Amygdala (tissue), 56 donors: ENCODE measurements at places on chromosomes 12 and 14.

- DNase-seq, result no peak
Measured at GRCh38 chr12:91857813-91858542, 287.7 kb downstream of the BTG1 start.

DNA sequence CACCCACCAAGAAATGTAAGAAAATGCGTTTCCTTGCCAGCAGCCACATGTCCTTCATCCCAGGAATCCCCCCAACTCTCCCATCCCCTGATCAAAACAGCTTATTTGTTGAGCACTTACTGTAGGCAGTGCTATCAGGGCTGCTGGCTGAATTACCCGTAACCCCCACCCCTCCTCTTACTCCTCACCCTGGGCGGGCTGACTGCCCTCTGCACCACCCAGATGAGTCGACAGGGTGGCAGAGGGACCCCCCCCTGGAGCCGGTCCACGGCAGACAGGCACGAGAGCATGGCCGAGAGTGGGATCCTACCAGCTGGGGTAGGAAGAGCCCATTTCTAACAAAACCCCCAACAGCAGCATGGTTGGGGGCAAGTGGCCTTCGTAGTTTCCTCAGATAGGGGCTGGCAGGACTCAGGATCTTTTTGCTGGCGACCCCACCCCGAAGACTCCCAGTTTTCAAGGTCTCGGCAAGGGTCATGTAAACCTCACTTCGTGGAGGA, 1.1 kb upstream of the RHOF start:
- DNase-seq, result no peak

GRCh38 chr14:101717663-101718490, 43.6 kb upstream of the PPP2R5C start:
- no peak for DNase-seq

- DNase-seq, result no peak
Measured at GRCh38 chr12:42208574-42208973, 29.5 kb downstream of the YAF2 start.

DNA sequence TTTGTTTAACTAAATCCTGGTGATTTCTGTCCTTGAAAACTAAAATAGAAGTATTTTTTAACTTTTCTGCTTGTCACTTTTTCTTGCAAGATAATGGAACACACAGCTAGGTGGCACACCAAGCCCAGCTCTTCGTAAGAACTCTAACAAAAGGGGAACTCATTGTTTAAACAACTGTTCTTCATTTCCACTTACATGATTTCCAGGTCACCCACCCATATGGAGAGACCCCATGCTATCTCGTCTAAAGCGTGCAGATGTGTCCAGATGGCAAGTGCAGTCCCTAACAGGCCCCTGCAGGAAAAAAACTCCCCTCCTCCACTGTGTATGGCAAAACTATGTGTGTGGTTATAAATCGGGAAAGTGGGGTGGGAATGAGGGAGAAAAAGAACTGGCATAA, 43.3 kb upstream of the NT5DC3 start:
- DNase-seq, result no peak
